Activated naive CD4-positive, alpha-beta T cell (primary cell): ENCODE measurements at places on chromosomes 2 and 18.

- no peak for DNase-seq
Observed at GRCh38 chr18:25322806-25323205, 29.2 kb downstream of the ZNF521 start.

GRCh38 chr2:71546777-71547281 lies 93.5 kb downstream of the DYSF start:
- DNase-seq, result no peak

- DNase-seq, result no peak
Observed at GRCh38 chr2:10668402-10669012, 21.3 kb downstream of the NOL10 start.

DNA sequence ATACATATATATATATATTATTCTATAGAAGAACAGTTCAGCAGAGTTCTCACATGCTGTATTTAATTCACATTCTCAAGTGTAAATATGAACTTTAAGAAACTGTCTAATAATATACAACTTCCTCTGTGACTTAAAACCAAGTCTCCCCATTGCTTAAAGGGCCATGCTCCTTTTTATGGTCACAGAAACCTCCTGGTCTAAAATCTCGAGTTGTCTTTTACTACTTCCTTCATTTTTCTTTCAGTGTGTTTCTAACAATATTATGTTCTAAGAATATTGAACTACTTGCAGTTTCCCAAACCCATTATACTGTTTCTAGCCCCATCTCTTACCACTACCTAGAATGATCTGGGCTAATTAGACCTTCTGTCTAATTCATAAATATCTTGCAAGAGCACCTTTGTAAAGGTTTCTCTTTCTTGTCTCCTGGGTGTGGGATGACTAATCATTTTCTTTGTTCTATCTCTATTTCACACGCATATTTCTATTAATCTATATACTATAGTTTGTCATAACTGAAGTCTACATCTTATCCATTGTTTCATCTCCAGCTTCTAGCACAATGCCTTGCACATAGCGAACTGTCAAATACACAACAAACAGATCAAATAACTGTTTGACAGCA lies 48.8 kb downstream of the ERBB4 start:
- no peak for DNase-seq

GRCh38 chr2:224927011-224927410 lies 115.3 kb downstream of the DOCK10 start:
- no peak for DNase-seq
